Natural killer cell treated with Interleukin-12 subunit alpha and Interleukin-12 subunit beta and Interleukin-15 and Interleukin-18, amount 100 ng/mL, for 72 hours (primary cell): ENCODE measurements at places on chromosomes 1 and 21. TPM values are rescaled to one million over a fixed set of nuclear protein-coding genes. Genes with fewer than 3 reads are reported as not detected.

DNA sequence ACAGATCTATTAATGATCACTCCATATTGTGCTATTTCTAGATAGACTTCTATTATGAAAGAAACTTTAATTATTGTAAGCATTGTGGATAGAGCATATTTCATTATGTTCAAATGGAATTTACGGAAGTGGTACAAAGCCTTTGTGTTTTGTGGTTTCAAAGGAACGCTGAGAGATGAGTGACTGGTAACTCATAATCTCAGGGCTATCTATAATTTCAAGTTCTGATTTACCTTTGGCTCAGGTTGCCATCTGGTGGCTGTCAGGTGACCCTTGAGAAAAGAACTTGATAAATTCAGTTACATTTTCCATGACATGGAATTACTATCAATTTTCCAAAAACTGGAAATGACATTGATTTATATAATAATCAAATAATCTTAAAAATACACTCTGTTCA is 12.2 kb downstream of the NTNG1 start:
- DNase-seq, result no peak

DNA sequence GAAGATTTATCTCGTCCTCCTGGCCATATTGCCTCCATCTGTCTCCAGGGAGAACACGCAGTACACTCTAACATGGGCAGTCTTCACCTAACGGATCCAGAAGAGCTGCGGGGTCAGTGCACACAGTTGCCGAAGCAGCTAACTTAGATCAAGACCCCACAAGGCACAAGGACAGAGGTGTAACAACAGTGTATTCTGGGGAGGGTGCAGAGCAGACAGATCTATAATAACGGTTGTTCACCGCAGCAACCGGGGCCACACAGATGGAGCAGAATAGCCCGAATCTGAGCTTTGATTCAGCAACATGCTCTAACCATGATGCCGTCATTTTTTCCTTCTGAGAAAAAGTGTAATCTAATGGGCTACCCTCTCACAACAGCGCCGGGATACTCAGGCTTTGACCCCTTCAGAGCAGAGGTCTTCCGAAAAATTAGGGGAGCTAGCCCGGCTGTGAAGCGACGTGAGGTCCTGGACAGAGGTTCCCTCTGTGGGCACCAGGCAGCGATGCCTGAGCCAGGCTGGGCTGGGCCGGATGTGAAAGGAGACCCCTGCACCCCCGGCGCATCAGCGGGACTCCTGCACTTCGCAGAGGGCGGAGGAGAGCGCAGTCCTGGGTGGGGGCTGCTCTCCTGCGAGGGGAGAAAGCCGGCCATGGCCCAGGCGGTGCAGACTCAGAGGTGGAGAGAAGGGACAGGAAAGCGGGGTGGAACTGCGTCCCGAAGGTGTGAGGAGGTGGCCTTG is 57.5 kb downstream of the BCL9 start:
- no peak for DNase-seq

DHDDS gene
- total RNA-seq, result 63.5 TPM

TCHH gene
- total RNA-seq, result not detected

KCNE2 gene
- not detected for total RNA-seq
